ENCODE measurements at places on chromosomes 2 and 18.

- DNase-seq: no peak
Observed at GRCh38 chr2:156476021-156476849, 40.1 kb downstream of the GPD2 start.

GRCh38 chr2:142824756-142825155, 52.7 kb upstream of the KYNU start:
- peak; percentile 18 for DNase-seq

DNA sequence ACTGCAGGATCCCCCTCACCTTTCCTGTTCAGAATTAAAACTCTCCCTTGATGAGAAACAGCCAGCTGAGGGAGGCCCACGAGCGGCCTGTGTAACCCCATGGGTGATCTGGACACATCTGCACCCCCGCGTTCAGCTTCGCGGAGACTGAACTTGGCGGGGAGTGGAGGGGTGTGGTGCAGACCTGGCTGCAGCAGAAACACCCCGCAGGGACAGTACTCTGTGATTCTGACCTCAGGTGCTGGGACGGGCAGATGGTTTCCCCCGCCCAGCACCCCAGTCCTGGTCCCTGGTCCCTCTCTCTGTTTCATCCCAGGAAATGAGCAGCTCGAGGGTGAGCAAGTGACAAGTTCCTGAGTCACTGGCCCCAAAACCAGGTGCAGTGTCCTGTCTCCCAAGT, 41.2 kb downstream of the GBX2 start:
- DNase-seq: no peak

DNA sequence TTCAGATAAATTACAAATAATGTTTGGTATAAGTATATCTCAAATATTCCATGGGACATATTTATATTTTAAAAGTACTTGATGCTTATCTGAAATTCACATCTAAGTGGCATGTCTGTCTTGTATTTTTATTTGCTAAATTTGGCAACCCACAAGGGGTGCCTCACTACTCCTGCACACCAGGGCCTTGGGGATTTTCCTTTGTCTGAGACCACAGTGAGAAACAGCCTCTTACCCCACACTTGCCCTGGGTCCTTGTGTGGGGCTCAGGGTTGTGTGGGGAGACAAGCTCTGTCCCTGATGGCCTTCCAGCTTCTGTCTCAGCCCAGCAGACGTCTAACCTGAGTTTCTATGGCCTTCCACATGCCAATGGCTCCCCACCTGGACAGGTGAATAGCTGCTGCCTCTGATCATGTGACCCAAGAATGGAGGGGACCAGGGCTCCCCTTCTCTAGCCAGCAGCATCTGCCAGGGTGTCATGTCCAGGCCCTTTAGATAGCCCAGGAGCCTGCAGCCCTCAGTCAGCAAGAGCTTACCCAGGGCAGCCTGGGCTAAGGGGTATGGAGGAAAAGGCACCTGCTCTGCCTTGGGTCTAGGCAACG, 49.5 kb upstream of the MRPL33 start:
- DNase-seq: no peak

DNA sequence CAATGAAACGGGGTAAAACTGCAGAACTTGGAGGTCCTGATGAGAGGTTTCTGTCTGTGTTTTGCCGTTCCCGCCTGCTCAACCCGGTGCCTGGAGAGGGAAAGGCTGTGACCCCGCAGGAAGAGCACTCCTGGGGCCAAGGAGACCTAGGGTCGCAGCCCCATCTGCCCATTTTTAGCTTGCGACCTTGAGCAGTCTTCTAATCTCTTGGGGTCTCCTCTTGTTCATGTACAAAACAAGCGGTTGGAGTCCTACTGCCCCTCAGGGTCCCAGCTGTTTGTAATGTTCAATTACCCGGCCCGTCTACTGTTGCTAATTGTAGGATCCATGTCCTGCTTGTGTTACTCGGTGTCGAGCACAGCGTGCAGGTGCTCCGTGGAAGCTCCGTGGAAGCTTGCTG, 104.5 kb downstream of the PTGR3 start:
- DNase-seq: no peak

DNA sequence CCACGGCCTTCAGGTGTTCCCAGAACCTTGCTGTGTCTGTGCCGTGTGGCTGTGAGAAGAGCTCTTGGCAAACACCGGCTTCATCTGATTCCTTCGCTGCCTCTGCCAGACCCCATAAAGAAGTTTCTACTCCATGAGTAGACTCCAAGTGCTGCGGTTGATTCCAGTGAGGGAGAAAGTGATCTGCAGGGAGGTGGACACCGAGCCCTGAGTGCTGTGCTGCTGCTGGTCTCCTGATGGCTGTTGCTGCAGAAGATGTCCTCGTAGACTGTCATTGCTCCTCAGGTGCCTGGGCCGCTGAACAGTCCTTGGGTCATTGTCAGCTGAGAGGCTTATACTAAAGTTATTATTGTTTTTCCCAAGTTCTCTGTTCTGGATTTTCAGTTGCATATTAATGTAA, 19.6 kb downstream of the ASB1 start:
- no peak for DNase-seq

DNA sequence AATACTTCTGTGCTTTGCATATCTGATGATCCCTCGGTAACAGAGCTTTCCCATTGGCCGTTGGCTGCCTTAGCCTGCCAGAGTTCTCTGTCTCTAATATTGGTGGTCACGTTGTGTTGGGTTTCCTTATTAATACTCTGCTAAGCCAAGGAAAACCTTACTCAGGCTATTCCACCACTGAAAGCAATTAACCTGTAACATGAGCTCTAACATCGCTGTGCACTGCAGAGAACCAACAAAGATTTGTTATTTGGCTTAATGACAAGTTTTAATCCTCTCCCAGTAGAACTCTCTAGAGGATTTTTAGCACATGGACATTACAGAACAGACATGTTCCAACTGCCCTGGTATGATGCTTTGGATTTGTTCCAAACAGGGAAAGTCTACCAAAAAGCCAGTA, 825.9 kb upstream of the POU3F3 start:
- DNase-seq: no peak

- DNase-seq: no peak
Observed at GRCh38 chr2:70962885-70963878, 15.2 kb upstream of the ANKRD53 start.
